ENCODE measurements at places on chromosomes 6 and 20. TPM values are rescaled to one million over a fixed set of nuclear protein-coding genes. Genes with fewer than 3 reads are reported as not detected.
A peak's percentile ranks its signal among the peaks of the same experiment; 100 is the strongest.

DNA sequence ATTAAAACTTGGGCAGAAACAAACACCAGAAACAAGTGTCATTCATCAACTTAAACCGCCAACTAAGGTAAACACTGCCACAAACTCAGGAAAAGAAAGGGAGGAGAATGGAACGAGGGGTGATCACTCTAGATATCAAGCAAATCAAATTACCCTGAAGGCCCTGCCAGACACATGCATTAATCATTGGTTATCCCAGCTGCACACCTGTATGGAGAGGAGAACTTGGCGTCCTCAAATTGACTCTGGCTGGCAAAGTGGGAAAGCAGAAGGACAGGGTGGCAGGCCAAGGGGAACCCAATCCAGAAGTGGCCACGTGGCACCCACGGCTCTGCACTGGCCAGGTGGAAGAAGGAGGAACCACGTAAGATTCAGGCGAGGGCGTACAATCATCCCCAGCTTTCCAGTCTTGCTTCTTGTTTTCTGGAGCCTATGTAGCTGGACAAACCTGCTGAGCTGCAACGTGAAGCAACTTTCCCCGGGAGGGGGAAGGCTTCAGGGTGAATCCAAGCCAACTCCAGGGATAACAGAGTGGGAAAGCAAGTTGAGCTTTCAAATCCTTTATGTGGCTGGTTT, 156.2 kb upstream of the JARID2 start:
- DNase-seq, result no peak

CLPSL2 gene
- total RNA-seq, result not detected

GRCh38 chr20:25683050-25683449, 13.6 kb downstream of the ZNF337 start:
- no peak for DNase-seq

BEND6 gene
- 0.53 TPM for total RNA-seq

BMP6 gene
- 2.1 TPM for total RNA-seq

BPIFA1 gene
- not detected for total RNA-seq

GRCh38 chr6:168737481-168737880, 296.5 kb downstream of the SMOC2 start:
- DNase-seq, result no peak

GRCh38 chr6:165481921-165482320, 172.5 kb upstream of the C6orf118 start:
- no peak for DNase-seq

DNA sequence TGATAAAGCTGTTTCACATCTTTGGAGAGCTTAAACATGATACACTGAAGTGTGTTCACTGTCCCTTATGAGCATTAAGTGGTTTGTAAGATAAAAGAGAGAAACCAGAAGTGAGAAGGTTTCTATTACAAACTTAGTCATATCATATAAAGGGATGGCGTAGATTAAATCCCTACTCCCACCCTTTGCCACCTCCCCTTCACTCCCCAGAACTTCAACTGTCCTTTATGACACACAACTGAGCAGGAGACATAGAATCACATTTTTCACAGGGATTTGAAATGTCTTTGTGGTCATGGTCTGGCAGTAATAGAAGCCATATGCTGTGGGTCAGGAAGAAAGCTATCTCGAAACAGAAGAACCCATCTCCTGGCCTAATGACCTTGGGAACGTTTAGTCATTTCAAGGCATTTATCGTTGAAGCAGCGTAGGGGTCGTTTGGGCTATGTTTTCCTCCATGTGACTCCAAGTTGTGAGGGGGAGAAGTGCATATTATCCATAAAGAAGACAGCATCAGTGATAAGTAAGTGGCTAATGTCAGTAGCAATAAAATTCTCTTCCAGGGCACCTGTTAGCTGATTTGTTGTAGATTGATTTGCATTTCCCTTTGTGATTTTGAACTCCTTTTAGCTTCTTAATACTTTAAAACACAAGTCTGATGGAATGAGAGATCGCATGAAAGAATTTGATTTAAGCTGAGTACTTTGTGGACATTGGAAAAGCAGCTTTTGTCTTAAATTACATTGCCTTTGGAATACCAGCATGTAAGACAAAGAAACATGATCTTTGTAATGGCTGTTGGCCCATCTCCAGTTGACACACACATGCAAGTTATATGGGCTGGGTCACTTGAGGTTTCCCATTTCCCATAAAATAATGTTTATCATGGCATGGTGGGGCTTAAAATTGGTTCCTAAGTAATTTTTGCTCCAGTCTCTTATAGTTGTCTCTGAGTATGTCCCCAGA, 501.5 kb upstream of the FLRT3 start:
- DNase-seq, result peak; percentile 9

- no peak for DNase-seq
Measured at GRCh38 chr20:61320691-61321425, 68.8 kb downstream of the CDH4 start.

DNA sequence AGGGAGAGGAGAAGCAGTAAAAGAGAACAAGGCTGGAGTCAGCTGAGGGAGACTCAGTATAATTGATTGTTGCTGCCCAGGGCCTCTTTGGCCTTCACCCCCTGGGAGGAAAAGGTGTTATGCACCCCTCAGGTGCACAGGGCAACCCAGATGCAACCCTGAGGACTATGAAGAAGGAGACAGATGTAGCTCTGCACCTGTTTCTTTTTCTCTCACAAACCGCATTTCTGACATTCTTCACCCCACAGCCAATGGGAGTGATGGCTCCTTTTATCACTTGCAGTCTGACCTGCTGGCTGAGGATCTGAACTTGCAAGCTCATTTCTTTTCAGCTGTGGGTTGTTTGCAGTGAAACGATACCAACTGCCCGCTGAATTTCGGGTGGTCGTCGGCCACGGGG, 64.1 kb upstream of the F13A1 start:
- DNase-seq, result no peak

DNA sequence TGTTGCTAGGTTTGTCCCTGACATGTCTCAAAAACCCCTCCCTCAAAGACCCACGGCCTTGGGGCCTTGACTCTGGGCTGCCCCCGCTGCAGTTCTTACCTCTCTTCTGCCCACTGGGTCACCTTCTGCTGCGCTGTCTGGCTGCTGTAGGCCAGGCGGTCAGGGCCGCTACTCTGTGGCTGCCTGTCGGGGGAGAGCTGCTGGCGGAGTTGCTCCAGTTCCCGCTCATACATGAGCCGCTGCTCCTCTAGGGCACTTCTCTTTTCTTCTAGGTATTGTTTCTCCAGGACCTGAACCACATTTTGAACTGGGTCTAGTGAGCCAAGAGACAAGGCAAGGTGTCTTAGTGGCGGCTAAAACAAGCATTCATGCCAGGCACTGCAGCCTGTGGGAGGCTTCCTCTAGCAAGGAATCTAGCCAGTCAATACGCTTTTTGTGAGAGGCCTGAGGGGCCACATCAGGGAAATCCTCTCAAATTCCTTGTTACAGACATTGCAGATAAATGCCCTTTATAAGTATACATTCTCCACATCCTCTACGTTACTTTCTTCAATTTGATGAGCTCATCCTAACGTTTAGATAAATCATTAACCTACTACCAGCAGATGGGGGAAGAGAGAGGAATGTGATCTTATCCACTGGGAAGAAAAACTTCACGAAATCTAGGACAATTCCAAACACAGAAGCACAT, 110.3 kb upstream of the NUP153 start:
- no peak for DNase-seq

DNA sequence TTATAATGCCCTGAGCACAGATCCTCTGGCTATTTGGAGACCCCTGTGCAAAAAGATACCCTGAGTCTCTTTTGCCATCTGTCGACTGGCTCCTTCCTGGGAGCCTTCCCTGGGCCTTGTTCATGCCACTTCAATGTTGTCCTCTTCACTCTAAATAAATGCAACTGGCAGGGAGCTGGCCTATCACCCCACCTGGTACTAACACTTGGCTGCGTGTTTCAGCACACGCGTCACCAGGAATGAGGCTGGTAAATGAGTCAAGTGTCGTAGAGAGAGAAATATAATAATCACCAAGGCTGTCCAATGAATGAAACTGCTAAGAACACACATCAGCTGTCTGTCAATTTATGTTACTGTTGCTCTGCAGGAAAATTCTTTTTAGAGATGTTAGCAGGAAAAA, 374.6 kb upstream of the JARID2 start:
- DNase-seq, result no peak

DNA sequence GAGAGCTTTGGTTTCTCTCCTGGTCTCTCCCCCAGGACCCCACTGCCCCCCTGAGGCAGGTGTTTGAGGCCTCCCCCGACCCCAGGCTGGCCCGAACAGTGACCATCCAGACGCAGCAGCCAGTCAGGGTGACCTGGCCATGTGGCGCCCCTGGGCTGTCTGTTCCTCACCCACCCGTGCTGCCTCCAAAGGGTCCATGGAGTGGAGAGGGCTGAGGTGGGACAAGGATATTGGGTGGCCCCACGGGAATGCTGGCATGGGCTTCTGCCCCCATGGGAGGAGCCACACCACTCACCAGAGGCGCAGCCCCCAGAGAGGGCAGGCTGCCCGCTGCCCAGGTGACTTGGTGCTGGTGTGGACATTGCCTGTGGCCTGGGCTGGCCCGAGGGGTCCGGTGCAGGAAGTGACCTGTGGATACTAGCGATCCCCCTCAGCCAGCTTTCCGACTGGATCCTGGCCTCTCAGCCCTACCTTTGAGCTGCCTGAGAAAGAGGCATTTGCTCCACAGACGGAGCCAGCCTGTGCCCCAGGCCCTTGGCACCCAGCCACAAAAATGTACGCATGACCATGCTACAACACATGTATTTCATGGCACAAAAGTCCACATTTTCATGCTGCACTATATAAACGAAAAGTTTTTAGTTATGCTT, 50.8 kb downstream of the BCAS4 start:
- no peak for DNase-seq

DNA sequence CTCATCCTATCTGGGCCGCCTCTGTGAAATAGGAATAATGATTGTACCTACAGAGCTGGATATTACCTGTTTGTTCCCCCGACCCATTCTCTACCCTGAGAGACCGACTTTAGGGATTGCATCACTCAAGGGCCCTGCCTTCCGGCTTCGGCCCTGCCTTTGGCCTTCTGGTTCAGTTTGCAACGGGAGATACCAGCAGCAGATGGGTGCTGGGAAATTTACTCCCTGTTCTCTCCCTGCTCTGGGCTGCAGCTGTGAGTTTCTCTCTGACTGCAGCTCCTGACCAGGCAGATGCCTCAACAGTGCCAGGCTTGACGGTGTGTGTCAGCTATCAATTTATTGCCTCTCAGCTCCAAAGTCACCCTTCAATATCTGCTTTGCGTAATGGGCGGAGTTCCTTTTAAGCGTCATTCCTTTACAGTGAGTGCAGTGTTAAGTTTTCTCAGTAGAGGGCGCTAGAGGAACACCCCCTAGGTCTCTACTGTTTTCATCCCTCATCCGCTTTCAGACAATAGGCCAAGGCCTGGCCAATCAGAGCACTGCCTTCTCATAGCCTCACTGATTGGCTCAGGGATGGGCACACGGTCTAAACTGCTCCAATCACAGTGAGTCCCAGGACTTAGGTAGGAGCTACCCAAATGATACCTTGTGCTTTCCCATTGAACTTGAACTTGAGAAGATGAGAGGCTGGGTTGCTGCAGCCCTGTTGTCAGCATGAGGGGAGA, 30.0 kb downstream of the KCNG1 start:
- DNase-seq, result peak; percentile 28

C6orf52 gene
- total RNA-seq, result not detected

DNA sequence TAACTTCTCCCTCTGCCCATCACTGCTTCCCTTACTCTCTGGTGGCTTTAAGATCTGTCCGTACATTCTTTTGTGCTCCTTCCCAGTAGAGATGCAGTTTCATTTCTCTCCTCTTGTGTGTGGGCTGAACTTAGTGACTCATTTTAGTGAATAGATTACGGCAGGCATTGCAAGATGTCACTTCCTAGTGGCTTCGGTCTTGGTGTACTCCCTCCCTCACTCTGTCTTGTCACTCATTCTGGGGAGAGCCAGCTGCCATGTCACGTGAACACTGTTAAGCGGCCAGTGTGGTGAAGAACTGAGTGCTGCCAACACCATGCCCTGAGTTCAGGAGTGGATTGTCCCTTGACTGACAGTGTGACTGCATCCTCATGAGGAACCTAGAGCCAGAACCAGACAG, 115.9 kb downstream of the OTOR start:
- DNase-seq, result no peak

- DNase-seq, result no peak
Measured at GRCh38 chr20:917416-917815, 1.3 kb upstream of the ANGPT4 start.

HLA-DMB gene
- 4.0 TPM for total RNA-seq

MYL9 gene
- 484 TPM for total RNA-seq

GRCh38 chr6:436308-437036, 44.9 kb downstream of the IRF4 start:
- DNase-seq, result no peak

DNA sequence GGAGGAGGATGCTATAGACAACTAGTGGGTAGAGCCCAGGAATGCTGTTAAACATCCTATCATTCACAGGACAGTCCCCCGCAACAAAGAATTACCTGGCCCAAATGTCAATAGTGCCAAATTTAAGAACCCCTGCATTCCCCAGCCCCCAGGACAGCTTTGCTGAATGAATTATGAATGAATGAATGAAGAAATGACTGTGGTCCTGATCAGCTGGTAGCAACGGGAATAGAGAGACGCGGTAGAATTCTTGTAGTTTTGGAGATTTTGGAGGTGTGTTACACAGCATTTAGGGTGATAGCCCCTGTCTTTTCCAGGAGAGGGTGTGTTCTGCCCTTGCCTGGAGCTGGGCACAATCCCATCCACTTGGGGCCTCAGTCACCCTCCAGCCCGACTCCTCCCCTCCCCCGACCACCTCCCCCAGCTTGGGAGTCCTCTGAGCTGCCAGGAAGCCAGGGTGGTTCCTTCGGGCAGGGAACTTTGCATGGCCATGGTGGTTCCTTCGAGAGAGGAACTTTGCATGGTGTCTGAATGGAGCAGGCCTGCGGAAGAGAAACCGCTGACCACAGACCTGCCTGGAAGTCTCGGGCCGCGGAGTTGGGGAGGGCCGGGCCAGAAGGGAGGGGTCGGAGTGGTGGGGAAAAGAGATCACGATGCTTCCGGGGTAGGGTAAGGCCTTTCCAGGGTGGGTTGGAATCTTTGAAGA, 1.0 kb upstream of the HCK start:
- peak; percentile 41 for DNase-seq

GRCh38 chr6:137769797-137770362, 97.2 kb upstream of the TNFAIP3 start:
- no peak for DNase-seq

Data from left colon (tissue), 2 donors.